Kidney glomerular epithelial cell (primary cell): ENCODE measurements at places on chromosomes 3 and 15.

DNA sequence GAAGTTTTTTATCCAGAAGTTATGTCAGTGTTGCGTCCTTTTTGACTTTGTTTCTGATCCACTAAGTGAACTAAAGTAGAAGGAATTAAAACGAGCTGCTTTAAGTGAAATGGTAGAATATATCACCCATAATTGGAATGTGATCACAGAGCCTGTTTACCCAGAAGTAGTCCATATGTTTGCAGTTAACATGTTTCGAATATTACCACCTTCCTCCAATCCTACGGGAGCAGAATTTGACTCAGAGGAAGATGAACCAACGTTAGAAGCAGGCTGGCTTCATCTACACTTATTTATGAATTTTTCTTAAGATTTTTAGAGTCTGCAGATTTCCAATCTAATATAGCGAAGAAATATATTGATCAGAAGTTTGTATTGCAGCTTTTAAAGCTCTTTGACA lies 57.6 kb downstream of the DNAH1 start:
- DNase-seq: no peak

GRCh38 chr15:36599620-36600433 lies 20.4 kb downstream of the CDIN1 start:
- no peak for DNase-seq

DNA sequence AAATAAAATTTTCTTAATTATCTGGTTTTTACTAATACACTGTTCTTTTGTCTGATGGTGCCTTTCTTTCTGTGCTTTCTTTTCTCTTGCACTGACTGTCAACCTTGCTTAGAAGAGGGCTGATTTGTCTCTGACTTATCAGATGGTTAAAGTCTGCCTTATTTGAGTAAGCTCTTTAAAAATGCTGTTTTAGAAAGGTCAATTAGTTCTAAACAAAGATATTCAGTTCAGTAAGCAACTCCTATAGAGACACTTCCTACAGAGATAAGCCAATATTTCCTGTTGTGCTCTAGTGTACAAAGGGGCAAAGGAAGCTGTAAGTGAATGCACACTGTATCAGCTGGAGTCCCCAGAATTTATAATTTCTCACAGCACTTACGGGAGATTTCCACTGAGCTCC lies 153.4 kb upstream of the TSPAN3 start:
- peak; percentile 7 for DNase-seq

DNA sequence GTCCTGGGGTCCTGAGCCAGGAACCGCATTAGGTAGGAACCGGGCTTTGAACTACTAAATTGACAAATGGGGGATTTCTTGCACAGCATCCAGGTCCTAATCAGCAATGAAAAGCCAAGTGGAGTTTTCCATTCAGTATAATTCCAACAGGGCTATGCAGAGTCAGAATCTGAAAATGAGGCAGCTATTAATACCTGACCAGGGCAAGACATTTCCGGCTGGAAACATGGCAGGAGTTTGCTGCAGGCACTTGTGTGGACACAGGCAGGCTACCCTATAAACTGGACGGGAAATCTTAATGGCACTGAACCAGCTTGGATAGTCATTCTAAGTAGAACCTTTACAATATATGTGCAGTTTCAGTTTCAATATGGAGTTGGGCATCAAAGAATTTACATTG lies 553.1 kb downstream of the FGF12 start:
- no peak for DNase-seq

- DNase-seq: no peak
These were observed 67.0 kb downstream of the CLDN11 start for GRCh38 chr3:170485696-170486095.

DNA sequence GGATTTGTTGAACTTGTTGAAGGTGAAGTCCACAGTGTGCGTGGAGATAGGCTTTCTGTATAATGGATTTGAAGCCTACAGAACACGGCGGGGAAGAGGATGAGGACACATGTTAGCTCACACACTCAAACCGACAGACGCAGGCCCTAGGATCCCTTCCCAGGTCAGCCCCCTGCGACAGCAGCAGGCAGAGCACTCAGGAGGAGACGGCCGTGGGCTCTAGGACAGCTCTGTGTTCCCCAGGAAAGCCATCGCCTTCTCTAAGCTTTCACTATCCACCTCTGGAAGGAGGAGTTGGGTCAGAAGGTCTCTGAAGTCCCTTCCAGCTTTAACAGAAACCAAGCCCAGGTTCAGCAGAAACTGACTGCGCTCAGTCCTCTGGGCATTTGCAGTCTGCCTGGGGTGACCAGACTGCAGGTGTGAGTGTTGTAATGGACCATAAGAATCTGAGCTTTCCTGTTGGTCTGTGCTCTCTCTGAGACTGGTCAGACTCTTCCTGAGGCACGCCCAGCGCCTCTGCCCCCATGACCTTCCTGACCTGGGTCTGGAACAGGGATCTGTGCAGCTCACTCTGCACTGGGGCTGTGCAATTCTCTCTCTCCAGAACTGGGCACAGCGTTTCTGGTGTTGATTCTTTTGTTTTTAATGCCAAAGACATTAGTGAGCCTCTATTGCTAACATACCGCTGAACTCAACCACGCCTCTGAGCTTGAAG lies 33.5 kb downstream of the UMPS start:
- DNase-seq: no peak

GRCh38 chr3:153852355-153852754 lies 268.8 kb upstream of the ARHGEF26 start:
- no peak for DNase-seq

DNA sequence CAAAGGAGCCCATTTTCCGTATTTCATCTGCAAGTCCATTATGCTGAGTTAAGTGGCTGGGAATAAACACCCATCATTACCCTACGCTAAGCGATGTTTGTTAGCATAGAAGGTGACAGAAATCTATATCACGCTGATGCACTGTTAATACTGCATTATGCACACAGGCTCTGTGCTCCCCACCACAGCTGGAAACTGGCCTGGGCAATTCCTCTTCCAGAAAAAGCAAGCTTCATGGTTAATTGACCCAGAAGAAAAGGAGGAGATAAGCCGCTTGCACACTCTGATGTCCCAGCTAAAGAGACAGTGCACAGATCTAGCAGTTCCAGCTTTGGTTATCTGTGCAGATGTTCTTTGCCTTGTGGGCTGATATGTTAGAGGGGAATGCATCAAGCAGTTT lies 232.6 kb downstream of the NTRK3 start:
- DNase-seq: no peak

GRCh38 chr3:71033681-71034220 lies 549.8 kb downstream of the FOXP1 start:
- no peak for DNase-seq

- DNase-seq: no peak
These were observed 525 bp downstream of the NPTN start for GRCh38 chr15:73632670-73633058.

DNA sequence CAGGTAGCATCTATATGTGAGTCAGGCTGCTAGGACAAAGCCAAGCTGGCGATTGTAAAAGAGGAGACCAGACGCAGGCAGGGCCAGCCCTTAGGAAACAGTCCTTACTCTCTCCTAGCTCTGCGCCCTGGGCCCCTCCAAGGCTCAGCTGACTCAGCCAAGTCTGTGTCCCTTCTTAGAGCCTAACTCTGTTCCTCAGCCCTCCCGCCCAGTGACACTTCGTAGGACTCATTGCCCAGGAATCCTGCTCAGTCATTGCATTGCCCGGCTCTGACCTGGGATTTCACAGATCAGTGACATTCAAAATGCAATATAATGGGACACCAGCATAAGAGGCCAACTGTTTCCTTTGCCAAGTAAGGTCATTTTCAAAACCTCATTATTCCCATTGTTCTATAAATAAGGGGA lies 244.2 kb downstream of the TLE3 start:
- DNase-seq: peak; percentile 79

DNA sequence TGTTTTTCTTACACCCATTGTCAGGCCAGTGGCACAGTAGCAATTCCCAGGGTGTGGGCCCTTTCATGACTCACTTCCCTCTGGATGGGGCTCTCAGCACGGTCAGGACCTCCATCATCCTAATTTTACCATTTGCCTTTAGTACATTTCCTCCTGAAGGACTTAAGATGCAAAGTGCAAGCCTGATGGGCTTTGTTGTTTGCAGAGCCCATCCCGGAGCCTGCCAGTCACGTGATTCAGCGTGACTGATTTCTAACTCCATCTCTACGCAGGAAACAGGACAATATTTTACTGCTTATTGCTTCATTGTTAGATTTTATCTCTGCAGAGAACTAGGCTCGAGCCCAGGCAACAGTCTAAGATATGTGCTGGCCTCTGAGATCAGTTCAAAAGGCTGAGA lies 223.7 kb downstream of the PDZRN3 start:
- no peak for DNase-seq

DNA sequence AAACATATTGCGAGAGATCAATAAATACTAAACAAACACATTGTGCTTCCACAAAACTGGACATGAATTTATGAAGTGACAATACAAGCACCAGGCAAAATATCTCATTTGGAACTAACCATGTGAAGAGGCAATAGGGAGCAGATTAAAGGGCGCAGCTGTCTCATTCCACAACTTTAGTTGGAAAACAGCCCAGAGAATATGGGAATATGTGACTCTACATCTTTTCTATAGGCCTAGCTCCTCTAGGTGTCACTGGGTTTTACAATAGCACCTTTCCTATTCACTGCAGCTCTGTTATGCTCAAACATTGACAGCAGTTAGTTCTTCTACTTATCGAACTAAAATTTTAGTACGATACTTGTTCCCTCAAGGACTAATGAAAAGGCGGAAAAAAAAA lies 866.3 kb upstream of the GBE1 start:
- DNase-seq: no peak

DNA sequence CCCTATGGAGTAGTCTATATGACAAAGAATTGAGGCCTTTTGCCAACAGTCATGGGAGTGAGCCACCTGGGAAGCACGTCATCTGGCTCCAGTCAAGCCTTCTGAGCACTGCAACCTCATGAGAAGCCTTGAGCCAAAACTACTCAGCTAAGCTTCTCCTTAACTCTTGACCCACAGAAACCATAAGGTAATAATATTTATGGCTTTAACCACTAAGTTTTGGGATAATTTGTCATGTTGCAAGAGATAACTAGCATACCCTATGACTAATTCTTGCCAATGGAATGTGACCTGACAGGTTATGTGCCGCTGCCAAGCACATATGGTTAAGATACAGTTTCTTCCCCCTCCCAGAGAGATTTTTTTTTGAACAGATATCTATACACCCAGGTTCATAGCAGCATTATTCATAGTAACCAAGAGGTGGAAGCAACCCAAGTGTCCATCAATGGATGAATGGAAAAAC lies 11.8 kb upstream of the SLC6A11 start:
- no peak for DNase-seq

DNA sequence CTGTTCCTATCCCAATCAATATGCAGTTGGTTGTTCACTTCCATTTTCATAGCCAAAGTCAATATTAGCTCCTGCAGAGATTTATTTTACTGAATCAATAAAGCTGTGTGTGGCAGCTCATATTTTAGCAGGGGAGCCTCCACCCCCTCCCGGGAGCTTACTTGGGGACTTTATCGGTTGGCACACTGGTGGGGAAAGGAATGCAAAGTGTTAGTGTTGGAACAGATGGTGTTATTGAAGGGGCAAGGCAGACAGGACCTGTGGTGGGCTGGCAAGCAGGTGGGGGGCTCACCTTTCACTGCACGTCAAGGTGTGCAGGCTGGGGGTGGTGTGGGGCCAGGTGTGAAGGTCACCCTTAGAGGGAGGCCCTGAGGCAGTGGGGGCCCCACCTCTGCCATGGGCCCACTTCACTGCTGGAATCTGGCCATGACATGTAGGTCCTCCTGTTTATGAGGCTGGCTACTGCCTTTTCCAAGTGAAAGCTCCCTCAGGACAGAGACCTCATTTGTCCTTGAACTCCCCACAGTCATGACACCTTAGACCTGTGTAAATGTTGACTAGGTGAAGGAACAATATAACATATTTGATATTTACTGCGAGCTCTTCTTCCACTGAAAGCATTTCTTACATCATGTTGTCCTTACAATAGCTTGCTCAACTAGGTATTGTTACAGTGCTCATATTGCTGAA lies 44.0 kb upstream of the SEC22A start:
- DNase-seq: no peak

- no peak for DNase-seq
These were observed 92.0 kb downstream of the ALCAM start for GRCh38 chr3:105458518-105459215.

GRCh38 chr3:140501061-140501769 lies 176.6 kb upstream of the TRIM42 start:
- peak; percentile 55 for DNase-seq

DNA sequence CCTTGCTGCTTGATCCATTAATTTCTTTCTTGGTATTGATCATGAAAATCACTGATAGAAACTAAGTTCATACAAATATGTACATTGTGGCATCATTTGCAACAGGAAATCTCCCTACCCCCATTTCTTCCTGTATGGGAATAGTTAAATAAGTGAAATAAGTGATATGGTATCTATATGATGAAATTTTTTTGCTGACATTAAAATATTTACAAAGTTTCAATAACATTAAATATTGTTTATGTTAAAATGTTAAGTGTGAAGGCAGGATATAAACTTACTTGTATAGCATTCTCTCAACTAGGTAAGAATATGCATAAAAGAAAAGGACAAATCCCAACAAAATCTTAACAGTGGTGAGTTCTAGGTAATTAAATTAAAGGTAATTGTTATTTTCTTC lies 60.1 kb upstream of the ETV5 start:
- DNase-seq: no peak

DNA sequence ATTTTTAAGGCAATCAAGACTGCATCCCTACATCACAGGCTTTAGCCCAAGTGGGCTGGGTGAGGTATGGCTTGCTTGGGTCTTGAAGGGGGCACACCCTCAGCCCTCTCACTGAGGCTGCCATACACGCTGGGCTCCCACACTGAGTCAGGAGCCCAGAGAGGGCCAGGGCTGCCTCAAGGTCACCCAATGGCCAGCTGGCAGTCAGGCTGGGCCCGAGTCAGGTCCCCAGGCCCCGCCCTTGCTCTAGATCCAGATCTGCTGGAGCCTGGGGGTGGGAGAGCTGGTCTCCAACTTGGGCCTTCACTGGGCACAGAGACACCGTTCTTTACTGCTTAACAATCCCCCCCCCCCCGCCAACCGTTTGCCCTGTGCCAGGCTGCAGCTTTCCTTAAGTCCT lies 88.1 kb downstream of the IQSEC1 start:
- DNase-seq: no peak

DNA sequence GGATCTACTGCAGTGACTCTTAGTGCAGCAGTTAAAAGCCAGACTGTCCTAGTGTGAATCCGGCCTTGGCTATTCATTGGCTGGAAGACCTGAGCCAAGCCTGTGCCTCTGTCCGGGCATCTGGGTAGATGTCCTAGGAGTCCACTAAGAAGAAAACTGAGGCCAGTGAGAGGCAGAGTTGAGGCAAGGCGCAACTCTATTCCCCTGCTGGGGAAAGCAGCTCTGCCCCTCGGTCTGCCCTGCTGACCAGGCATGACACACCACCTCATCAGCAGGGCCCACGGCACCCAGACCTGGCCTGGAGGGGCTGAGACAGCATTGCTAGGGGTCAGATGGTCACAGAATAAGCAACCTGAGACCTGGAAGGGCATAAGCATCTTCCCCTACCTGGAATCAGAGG lies 46.7 kb upstream of the ABHD2 start:
- no peak for DNase-seq
